Activated CD4-positive, alpha-beta T cell treated with anti-CD3 and anti-CD28 coated beads for 24 hours (primary cell): ENCODE measurements at places on chromosomes 16 and 17.
A peak's percentile ranks its signal among the peaks of the same experiment; 100 is the strongest.

DNA sequence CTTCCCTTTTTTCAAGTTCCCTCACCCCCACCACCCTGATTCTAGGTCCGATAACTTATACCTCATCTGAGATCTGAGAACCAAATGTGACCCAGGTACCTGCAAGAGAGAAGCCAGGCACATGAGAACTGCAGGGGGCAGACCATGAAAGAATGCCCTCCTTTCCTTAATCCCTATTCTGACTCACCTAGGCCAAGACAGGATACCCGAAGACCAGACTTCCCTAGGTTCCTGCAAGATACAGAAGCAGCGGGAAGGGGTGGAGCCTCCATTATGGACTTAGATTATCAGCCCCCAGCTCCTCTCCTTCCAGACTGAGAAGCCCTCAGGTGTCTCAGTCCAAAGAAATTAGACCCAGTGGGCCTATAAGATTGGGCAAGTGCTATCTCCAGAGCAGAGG, 2.1 kb downstream of the KCNAB3 start:
- DNase-seq = no peak

DNA sequence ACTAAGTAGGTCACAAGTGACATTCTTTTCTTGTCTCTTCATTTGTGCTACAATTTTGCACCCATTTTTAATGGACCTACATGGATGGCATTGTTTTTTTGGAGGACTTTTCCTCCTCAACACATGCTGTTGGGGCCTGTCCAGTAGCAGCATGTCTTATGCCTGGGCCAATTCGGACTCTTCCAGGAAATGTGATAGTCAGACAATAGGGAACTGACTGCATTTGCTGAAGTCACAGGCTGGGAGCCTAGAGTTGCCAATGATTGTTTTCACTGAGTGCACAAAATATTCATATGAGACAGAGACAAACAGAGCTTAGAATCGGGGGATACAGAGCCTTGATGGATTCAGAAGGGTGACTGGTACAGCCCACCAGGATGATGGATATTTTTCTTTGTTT, 867.3 kb upstream of the GOT2 start:
- no peak for DNase-seq

- no peak for DNase-seq
These were observed 75.0 kb downstream of the SPAG9 start for GRCh38 chr17:51045621-51046020.

DNA sequence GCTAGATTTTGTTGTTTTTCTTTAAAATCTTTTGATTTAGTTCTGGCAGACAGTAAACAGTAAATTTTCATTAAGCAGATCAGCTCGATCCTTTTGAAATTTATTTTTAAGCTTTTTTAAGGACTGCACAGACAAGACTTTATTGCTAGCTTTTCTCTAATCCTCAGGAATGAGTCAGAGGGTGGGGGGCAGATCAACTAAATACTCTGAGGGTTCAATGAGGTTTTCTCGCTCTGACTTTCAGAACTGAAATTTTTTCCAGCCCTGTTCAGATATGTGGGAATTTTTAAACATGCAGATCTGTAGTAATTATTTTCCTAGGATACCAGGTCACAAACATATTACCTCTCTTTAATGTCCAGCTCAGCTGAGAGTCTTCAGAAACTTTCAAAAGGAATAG, 977.2 kb downstream of the CDH11 start:
- no peak for DNase-seq

- DNase-seq = no peak
These were observed 1.1 kb upstream of the NTN1 start for GRCh38 chr17:9020096-9020823.

- no peak for DNase-seq
These were observed 58.2 kb downstream of the CNGB1 start for GRCh38 chr16:57912529-57913260.

GRCh38 chr17:52982331-52982730, 823.8 kb upstream of the CA10 start:
- DNase-seq = no peak

DNA sequence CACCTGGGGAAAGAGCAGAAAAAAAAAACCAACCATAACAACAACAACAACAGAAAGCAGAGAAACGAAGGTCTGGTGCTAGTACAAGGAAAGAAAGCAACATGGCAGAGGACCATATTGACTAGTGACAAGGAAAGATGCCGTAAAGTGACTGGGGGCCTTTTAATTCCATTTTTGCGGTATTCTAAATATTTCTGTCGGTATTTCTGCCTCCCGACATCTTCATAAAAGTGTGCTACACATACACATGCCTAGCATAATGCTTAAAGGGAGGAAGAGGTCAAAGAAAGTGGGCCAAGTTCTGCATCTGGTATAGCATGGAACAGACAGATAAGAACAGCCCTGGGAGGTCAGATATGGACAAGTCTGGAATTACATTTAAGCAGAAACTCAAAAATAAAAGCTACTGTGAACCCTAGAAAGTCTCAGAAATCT, 19.5 kb upstream of the RNF43 start:
- DNase-seq = no peak

DNA sequence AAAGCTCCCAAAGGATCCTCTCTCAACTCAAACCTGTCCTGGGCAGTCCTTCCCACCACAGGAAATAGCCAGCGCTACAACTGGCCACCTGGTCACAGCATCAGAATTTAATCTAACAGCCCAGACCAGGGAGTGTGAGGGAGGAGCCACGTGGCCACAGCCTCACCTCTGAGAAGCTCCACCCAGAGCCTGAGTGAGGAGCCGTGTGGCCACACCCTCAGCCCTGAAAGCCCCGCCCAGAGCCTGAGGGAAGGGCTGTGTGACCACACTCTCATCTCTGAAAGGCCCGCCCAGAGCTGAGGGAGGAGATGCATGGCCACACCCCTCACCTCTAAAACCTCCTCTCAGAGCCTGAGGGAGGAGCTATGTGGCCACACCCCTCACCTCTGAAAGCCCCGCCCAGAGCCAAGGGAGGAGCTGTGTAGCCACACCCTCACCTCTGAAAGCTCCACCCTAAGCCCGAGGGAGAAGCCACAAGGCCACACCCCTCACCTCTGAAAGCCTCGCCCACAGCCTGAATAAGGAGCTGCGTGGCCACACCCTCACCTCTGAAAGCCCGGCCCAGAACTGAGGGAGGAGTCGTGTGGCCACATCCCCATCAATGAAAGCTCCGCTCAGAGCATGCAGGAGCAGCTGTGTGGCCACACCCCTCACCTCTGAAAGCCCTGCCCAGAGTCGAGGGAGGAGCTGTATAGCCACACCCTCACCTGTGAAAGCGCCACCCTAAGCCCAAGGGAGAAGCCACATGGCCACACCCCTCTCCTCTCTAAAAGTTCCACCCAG, 28.6 kb downstream of the SLC38A8 start:
- peak; percentile 56 for DNase-seq

GRCh38 chr16:53131050-53131362, 76.2 kb downstream of the CHD9 start:
- DNase-seq = no peak

GRCh38 chr17:83078378-83079351, 744 bp upstream of the METRNL start:
- no peak for DNase-seq

GRCh38 chr16:64225696-64226095, 896.2 kb downstream of the CDH11 start:
- no peak for DNase-seq

DNA sequence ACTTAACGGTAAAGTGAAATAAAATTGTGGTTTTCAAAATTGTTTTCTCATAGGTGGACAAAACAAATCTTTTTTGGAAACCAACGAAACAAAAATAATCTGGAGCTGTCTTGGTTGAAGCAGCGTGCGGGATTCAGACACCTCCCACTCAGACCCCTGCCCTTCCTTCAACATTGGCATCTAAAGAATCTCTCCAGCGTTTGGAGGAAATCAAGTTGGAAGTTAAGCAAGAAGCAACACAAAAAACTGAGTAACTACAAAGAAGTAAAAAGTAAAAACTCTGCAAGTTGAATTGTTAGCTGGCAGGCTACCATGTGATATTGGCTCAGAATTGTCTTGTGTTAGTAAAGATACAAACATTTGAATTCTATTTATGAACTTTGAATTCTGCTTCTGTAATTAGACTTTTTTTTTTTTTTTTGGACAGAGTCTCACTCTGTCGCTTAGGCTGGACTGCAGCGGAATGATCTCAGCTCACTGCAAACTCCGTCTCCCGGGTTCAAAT, 361.0 kb upstream of the PMFBP1 start:
- no peak for DNase-seq

- DNase-seq = no peak
These were observed 7.7 kb upstream of the MBTPS1 start for GRCh38 chr16:84124257-84125073.

DNA sequence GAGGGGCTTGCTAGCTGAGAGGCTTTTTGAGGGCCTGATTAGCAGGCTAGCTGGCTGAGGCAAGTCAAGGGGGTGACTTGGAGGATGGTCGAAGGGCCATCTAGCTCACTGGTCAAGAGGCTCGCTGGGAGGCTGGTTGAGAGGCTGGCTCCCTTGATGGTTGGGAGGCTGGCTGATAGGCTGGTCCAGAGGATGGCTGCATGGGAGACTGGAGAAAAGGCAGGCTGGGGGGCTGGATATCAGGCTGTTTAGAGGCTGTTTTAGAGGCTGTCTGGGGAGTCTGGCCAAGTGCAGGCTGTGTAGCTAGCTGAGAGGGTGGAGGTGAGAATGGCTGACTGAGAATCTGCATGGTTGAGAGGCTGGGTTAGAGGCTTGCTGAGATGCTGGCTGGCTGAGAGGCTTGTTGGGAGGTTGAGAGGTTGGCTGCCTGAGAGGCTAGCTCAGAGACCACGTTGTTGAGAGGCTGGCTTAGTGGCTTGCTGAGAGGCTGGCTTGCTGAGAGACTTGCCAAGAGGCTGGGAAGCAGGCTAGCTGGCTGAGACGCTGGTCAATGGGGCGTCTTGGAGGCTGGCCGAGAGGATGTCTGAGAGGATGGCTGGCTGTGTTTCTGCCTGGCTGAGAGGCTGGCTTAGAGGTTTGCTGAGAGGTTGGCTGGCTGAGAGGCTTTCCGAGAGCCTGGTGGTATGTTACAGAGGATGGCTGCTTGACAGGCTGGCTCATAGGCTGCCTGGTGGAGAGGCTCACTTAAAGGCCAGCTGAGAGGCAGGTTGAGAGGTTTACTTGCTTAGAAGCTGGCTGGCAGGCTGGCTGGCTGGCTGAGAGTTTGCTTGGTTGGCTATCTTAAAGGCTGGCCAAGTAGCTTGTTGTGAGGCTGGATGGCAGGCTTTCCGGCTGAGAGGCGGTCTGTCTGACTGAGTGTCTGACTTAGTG, 36.6 kb upstream of the ACSM2B start:
- no peak for DNase-seq

DNA sequence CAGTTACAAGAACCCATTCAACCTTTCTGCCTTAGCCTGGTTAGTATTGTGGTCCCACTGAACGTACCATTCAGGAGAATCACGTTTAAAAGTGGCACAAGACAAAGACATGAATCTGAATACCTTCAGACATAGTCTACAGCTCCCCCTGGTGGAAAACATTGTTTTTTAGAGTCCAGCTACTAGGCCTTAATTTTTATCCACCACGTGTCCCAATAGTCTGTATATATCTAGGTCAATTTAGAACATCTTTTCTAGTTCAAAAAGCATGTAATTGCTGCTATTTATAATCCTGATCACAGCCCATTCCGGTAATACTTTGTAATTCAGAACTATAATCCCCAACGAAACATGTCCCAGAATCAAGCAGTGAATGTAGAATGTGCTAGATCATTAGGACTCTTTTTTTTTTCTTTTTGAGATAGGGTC, 13.7 kb upstream of the GUCY2D start:
- DNase-seq = peak; percentile 76

GRCh38 chr17:60355663-60356594, 36.0 kb downstream of the USP32 start:
- DNase-seq = no peak

GRCh38 chr16:78163772-78164670, 64.6 kb downstream of the WWOX start:
- DNase-seq = no peak

DNA sequence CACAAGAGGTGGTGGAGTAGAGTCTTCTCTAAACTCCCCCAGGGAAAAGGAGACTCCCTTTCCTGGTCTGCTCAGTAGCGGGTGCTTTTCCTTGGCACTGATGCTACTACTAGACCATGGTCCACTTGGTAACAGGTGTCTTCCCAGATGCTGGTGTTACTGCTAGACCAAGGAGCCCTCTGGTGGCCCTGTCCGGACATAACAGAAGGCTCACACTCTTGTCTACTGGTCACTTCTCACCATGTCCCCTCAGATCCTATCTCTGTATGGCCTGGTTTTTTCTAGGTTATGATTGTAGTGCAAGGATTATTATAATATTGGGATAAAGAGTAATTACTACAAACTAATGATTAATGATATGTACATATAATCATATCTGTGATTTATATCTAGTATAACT, 49.7 kb upstream of the ARL4D start:
- DNase-seq = no peak

GRCh38 chr16:2056681-2057407, 9.1 kb downstream of the TSC2 start:
- DNase-seq = no peak

- DNase-seq = no peak
These were observed 66.5 kb downstream of the ATP2C2 start for GRCh38 chr16:84434800-84435199.

DNA sequence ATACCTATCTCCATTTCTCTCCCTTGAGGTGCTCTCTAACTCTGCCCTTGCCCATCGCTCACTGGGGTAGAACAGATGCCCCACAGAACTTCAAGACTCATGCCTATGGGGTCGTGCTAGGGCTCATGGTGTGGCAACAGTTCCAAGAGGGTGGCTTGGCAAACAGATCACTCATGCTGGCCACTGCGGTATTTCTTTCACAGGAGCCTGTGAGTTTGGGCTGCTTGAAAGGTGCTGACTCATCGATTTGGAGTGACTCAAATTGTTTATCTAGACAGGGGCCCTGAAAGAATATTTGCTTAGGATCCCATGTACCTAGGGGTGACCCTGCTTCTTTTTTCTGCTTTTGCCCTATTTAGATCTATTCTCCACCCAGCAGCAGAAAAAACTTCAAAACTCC, 69.9 kb downstream of the IRX5 start:
- DNase-seq = no peak

DNA sequence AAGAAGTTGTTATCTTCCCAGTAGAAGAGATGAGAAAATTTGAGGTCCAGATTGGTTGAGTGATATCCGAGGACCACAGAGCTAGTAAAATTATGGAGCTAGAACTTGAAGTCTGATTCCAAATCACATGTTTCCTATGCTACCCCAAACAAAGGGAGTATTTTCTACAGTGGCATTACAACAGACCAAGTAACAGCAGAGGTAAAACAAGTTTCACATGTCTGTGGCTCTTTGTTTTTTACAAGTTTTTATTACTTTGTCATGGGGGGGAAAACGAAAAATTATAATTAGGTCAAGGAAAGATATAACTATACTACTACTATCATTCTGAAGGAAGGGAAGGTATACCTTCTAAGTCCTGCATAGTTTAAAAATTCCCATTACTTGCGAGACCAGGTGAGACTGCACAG, 49.4 kb downstream of the KANSL1 start:
- no peak for DNase-seq

DNA sequence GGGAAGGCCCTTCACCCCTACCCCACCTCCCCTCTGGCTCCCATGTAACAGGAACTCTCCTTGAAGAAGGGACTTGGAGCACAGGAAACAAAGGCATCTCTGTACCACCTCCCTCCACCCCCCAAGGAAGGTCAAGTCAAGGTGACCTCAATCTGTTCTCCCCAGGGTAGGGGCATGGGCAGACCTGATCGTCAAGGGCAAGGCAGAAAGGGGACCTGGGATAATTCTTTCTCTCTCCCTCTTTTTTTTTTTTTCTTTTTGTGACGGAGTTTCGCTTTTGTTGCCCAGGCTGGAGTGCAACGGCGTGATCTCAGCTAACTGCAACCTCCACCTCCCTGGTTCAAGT, 4.3 kb upstream of the STAT5A start:
- no peak for DNase-seq

GRCh38 chr17:5434984-5435383, 4.0 kb downstream of the C1QBP start:
- no peak for DNase-seq
